GM10248 (cell line): ENCODE measurements at places on chromosomes 6 and 20.

- DNase-seq = no peak
Observed at GRCh38 chr6:85004361-85004995, 240.1 kb upstream of the TBX18 start.

DNA sequence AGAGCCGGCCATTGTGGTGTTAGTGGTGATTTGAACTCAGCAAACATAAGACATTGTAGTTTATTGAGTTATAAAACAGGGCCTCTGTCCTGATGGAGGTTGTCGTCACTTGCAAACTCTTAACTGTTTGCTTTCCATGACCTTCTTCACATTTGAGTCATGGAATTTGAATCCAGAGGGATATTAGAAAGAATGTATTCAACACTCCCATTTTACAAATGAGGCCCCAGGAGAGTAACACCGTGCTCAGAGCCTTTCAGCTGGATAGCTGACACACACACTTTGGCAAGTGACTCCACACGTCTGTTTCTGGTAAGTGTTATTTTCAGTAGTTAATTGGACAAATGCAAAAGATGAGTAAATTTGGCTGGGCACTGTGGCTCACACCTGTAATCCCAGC, 72.4 kb upstream of the XRN2 start:
- no peak for DNase-seq

DNA sequence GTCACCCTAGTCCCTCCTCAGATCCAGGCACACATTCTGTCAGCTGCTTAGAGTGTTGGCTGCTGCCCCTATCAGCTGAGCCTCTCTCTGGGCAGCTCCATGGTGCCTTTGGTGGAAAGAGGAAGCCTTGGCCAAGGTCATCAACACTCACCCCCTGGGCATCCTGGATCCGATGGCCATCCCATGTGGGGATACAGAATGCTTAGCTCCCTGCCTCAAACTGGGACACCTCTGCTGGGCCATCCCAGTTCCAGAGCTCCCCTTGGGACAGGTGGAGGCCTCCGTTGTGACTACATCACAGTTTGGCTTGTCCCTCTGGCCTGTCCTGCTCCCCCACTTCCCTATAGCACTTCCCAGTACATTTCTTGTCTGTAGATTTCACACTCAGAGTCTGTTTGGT, 45.6 kb downstream of the TOX2 start:
- no peak for DNase-seq

GRCh38 chr20:29689411-29690225, 1567.8 kb upstream of the DEFB115 start:
- DNase-seq = no peak

DNA sequence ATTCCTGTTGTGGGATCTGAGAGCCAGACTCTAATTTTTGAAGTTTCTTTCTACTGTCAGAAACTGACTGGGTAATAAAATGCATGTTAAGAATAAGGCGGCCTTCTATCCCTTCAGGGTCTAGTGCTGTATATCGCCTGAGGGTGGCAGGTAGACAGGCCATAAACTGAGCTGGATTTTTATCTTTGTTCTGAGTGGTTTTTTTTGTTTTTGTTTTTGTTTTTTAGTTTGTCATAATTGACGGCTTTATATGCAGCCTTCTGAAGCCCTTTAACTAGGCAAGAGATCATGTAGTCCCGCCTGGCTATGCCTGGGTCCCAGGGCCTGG, 747.7 kb upstream of the ADGRB3 start:
- no peak for DNase-seq

- no peak for DNase-seq
Observed at GRCh38 chr6:163398115-163398514, 16.4 kb upstream of the QKI start.

GRCh38 chr6:22642254-22642653, 72.9 kb downstream of the HDGFL1 start:
- no peak for DNase-seq

- DNase-seq = no peak
Observed at GRCh38 chr6:138500045-138500665, 861 bp upstream of the NHSL1 start.

GRCh38 chr6:96015518-96016333, at the start of gene FUT9:
Gene FUT9 (plus strand): TSS chr6:96015974. CDS start chr6:96203156, 187,182 bp downstream.
- DNase-seq = no peak

DNA sequence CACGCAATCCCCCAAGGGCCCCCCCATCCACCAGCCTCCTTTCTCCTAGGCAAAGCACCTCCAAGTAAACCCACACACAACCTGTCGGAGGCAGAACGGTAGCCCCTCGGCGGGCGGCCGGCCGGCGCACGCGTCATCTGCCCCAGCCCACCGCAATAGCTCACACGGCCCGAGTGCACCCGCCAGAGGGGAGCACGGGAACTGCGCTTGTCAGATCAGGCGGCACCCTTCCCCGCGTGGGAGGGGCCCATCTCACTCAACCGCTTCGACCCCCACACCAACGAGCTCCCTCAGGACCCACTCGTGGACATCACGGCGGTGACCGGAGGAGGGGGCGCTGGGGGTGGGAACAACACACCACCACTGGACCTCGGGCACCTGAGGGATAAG, 767.9 kb upstream of the DEFB115 start:
- DNase-seq = no peak

- no peak for DNase-seq
Observed at GRCh38 chr20:33567949-33568348, 78.1 kb downstream of the CBFA2T2 start.

DNA sequence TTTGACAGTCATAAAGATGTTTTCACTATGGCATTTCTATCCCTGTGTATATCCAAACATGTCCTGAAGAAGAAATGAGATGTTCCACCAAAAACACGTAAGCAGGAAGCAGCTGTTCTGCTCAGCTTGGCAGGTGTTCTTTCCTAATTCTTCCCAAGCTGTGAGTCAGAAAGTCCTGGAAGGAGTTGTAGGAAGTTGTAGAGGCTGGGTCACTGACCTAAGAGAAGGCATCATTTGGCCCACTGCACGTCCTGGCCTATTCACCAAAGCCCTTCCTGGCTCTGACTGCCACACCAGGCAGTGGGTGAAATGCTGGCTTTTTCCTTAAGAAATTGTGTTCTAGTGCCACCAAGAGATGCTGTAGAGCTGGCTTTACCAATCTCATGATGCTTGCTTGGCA, 40.3 kb downstream of the STX11 start:
- DNase-seq = no peak

DNA sequence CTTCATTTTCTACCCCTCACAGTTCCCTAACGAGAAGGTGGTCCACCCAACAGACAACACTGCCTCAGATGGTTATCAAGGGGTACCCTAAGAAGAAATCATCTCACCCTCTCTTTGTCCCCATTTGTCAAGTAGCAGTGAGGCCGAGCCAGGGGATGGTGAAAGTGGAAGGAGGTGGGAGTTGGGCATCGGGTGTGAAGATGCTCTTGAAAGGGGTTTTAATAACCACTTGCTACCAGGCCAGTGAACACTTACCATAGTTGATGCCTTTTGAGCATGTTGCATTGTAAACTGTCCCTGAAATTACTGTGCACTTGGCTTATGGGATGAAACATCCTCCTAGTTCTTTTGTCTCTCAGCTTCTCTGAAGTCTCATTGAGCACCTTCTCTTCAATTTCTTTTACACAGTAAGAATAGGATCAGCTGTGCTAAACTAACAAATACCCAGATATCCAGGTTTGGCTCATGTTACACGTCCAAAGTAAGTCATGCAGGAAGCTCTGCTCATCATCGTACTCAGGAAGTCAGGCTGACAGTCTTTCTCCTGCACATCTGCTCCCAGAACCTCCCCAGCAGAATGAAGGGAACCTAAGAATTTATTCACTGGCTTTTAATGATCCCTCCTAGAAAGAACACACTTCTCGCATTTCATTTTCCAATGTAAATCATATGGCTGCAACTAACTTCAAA, 13.3 kb downstream of the HLA-DPB1 start:
- no peak for DNase-seq

DNA sequence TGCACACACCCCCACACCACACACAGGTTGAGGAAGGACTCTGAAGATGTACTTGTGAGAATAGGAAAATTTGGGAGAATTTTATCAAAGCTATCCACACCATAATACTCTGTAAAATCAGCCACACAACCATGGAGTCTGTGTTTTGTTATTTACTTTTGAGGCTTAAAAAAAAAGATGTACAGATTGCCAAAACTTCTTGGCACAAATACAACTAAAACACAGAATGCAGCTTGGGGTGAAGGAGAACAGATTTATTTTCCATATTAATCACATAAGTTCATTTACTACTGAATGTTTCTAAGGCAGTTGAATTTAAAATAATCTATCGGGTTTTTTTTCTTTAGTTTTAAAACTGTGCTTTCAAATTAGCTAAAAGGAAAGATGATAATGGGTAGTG, 32.8 kb upstream of the KCNQ5 start:
- no peak for DNase-seq

DNA sequence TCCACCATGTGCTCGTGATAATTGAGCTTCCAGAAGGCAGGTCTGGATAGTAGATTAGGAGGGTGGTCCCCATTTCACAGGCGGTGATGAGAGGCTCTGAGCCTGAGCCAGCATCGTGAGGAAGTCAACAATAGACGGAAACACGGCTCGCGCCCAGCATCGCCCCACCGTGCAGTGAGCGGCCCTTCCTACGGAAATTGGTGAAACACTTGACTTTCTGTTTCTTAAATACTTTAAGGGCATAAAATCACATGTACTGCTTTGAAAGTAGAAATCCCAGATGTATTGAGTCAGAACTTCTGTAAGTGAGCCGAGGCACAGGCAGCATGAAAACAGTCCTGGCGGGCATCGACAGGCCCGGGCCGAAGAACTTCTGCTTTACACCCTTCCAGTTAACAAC, 4.3 kb upstream of the KIF25 start:
- no peak for DNase-seq

DNA sequence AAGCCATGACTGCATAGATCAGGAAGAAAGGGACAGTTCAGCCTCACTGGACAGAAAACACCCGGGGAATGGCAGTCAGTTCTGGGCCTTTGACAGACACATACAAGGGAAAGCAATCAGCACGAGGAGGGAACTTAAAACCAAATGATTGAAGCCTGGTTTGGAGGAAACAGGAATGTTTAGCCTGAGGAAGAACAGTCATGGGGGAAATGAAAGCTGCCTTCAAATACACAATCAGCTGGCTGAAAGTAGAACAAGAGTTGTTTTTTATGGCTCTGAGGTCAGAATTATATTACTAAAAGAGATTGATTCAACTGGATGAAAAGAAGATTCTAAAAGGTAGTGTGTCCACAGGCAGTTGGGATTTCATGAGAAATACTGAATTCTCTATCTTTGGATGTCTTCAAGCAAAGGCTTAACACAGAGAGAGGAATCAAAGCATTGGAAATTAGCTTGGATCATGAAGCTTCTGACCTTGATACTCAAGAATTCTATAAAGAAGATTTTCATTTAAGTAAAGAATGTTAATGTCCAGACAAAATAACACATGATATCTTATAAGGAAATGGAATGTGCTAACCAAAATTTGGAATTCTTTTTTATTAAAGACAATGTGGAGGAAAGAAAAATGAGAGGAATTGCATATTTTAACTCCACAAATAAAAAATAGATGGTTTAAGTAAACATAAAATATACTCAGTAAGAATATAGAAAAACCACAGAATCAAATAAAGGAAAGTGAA, 216.6 kb downstream of the IBTK start:
- no peak for DNase-seq

DNA sequence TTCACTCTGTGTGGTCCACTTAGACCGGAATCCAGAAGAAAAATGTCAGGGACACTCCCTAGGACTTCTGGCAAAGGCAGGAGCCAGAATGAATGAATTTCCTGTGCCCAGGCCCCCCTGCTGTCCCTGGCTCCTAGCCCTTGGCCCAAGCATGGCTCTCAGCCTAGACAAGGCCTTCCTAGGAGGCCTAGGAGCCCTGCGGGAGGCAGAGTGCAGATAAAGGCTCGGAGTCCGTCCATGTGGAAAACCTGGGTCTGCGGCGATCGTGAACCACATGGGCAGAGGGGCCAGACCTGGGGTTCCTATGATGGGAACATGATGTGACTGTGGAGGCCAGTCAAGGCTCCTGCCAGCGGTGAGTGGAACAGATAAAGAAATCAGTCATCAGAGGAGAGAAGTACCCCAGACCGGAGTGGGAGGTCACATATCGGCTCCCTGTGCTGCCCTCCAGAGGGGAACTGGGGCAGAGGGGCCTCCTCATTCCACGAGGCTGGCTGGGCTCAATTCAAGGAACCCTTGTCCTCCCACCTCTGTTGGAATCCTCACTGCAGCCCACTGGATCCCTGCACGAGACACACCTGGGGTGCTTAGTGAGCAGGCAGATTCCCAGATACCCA, 5.9 kb upstream of the VSTM2L start:
- no peak for DNase-seq

DNA sequence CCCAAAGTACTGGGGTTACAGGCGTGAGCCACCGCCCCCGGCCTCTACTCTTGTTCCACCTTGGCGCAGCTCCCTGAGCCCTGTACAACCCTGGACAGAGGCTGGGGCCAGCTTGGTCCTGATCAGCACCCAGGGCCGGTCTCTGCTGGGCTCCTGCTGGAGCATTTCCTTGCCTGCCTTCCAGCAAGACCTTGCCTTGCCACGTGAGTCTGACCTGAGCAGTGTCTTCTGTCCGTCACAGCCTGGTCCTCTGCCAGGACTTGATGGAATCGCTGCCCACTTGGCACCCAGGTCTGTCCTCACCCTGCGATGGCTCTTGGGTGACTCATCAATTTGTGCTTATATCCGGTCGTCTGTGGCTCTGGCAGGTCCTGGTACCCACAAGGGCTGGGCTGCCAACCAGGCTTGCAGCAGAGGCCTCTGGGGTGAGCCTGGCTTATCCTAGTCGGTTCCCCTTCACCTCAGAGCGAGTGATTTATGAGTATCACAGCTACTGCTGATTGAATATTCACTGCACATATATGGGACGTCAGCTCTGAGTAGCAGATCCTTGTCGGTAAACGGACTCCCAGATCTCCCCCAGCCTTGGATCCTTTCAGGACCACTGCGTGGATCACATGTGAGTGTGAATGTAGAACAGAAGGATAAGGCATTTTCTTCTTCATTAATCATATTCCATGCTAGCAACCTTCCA, 10.1 kb upstream of the SULF2 start:
- no peak for DNase-seq

- DNase-seq = peak; percentile 52
Observed at GRCh38 chr6:4941782-4942672, 61.8 kb downstream of the RPP40 start.

DNA sequence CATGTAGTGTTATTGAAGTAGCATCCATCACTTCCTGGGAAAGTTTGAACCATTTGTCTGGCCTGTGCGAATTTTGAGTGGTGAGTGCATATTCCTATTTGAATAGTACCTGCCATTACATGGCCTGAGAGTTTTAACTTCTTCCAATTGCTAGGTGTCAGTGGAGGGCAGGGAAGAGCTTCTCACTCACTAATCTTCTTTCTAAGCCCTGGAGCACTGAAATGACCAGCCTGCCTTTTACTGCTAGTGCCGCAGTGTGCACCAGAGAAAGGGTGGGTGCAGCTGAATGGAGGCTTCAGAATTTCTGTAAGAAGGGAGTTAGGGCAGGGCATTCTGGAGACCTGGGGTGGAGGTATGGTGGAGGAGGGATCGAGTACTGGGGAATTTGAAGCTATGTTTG, 45.5 kb downstream of the RNF144B start:
- DNase-seq = no peak
